ENCODE measurements at places on chromosomes 7 and 10.

DNA sequence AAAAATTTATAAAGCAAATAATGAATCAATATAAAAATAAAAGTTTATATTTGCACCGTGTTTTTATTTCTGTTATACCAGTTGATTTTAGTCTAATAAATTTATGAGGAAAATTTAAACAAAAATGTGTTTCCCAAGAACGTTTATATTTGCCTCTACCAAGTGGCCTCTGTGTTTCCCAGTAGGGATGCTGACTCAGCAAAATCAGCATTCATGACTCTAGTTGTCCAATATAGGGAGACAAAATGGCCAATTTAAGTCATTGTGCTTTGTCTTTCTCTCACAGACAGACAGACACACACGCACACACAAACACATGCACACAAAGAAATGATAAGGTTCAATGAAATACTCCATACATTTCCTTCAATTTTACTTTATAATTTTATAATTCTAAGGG is 942.5 kb upstream of the ZWINT start:
- DNase-seq, result no peak

GRCh38 chr7:4040109-4040928 is 641.8 kb upstream of the FOXK1 start:
- DNase-seq, result no peak

DNA sequence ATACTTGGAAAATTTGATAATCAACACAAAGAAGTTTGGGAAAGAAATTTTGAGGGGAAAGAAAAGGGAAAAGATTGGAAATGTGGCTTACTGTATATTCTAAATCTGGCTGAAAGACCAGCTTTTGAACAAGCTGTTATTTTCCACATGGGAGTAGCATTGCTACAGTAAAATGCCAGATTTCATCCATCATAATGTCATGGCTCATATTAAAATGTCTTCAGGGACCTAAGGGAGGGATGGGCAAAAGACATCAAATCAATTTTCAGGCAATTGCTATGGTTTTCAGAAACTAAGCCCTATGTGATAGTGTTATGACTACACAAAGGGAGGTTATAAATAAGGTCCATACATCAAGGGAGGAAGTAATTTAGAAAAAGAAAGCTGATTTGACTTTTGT is 1116.9 kb upstream of the CELF2 start:
- no peak for DNase-seq

DNA sequence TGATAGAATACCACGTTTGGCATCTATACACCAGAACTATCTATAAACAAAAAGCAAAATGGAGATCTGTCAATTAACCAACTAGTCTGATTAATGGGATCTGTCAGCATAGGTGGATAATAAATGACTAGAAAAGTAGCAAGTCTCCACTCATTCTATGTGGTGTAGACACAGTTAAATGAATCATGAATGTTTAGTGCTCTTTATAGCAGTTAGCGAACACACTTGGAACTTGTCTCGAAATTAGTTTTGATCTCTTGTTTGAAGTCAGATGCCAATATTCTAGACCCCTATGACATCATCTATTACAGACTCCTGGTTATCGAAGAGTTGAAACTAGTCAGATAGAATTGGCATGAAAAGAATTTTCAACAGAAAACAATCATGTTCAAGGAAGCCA is 259.7 kb downstream of the AHR start:
- DNase-seq, result no peak

- DNase-seq, result peak; percentile 87
Observed at GRCh38 chr7:17369691-17370426, 71.4 kb downstream of the AHR start.

DNA sequence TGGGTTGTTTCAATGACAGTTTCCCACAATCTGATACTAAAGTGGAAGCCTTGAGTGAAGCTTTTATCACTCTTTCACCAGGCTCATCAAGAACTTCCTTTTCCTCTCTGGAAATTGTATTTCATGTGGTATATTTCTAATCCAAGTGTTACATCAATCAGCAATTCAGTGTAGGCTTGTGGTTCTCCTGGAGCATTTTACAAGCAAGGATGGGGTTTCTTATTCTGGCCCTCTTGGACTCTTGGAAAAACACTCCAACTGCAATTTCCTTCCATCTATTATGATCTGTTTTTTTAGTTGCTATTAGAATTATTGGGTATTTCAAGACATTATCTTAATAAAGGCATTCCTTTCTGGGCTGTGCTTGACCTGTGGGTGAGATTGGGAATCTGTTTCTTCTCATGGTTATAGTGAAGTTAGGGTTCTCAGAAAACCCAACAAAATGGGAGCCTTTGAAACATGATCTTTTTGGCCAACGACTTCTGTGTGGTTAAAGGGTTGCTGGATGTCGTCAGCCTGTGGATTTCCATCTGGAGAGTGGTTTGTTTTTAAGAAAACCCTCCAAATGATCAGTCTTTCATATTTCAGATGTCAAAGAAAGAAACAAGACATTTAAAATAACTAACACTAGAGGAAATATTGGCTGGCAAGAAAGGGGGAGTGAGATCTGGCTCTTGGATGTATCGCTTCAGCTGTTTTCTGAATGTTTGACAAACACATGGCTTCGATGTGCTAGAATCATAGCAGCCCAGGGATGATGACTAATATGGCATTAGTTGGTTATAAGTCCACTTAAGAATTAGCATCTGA is 540.2 kb downstream of the LRMDA start:
- DNase-seq, result peak; percentile 74

DNA sequence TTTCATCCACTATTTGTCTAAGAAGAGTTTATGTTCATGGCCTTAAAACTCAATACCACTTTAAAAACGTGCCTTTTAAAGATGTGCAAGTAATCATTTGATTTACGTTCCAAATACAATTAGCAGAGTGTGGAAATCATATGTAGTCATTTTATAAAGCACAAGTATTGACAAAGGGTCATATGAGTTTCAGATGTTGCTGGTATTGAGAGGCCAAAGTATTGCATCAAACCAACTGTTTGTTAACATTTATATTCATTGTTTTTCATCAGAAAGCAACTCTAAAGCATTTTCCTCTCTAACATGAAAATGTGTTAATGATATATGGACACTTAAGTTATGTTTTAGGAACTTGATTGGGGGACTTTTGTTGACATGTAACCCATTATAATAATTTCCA is 11.5 kb upstream of the TSGA13 start:
- DNase-seq, result no peak

DNA sequence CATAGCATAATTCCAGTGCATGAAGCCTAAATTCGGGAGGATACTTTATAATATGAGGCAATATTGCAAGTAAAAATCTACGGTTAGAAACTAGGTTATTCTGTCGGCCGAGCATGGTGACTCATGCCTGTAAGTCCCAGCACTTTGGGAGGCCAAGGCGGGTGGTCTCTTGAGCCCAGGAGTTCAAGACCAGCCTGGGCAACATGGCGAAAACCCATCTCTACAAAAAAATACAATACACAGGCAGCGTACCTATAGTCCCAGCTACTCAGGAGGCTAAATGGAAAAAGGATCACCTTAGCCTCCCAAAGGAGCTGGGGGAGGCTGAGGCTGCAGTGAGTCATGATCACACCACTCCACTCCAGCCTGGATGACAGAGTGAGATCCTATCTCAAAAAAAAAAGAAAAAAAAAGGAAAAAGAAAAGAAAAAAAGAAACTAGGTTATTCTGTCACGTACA is 14.2 kb downstream of the SKAP2 start:
- peak; percentile 11 for DNase-seq

GRCh38 chr10:70320751-70321150 is 36.9 kb upstream of the NPFFR1 start:
- no peak for DNase-seq

GRCh38 chr10:111824128-111824527 is 359.4 kb downstream of the GPAM start:
- DNase-seq, result no peak

- no peak for DNase-seq
Observed at GRCh38 chr7:37924491-37925041, 4.1 kb downstream of the EPDR1 start.

DNA sequence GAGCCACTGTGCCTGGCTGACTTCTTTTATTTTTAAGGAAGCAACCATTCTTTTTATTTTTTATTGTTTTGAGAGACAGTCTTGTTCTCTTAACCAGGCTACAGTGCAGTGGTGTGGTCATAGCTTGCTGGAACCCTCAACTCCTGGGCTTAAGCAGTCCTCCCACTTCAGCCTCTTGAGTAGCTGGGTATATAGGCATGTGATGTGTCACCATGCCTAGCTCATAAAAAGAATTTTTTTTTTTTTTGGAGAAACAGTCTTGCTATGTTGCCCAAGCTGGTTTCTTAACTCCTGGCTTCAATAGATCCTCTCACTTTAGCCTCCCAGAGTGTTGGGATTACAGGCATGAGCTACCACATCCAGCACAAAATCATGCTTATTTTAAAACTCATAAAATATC is 5.8 kb downstream of the MCU start:
- no peak for DNase-seq
